ENCODE measurements at places on chromosomes 5 and 9. TPM values are rescaled to one million over a fixed set of nuclear protein-coding genes. Genes with fewer than 3 reads are reported as not detected.

C1QTNF2 gene
- 1.2 TPM for polyA plus RNA-seq

MARCHF3 gene
- 5.2 TPM for polyA plus RNA-seq

FCN2 gene
- 32.9 TPM for polyA plus RNA-seq

MEF2C gene
- 26.8 TPM for polyA plus RNA-seq

CNTLN gene
- 4.1 TPM for polyA plus RNA-seq

PSAT1 gene
- polyA plus RNA-seq = 45.9 TPM

F12 gene
- 0.47 TPM for polyA plus RNA-seq

IL13 gene
- not detected for polyA plus RNA-seq

TEK gene
- 2.7 TPM for polyA plus RNA-seq

CCDC192 gene
- polyA plus RNA-seq = 0.56 TPM

SPINK7 gene
- polyA plus RNA-seq = not detected

C9orf153 gene
- polyA plus RNA-seq = not detected

EPB41L4B gene
- 9.2 TPM for polyA plus RNA-seq

OCLN gene
- polyA plus RNA-seq = 0.77 TPM

PCDHB15 gene
- 1.2 TPM for polyA plus RNA-seq

SHOC1 gene
- 3.0 TPM for polyA plus RNA-seq

PIP5K1B gene
- 2.1 TPM for polyA plus RNA-seq

SARDH gene
- polyA plus RNA-seq = 0.81 TPM

DMRTA1 gene
- 0.03 TPM for polyA plus RNA-seq

KIF4B gene
- polyA plus RNA-seq = not detected

All from adrenal gland (tissue), 19 donors.